ENCODE measurements at places on chromosomes 5 and 9.

- peak; percentile 25 for DNase-seq
These were observed 8.0 kb downstream of the NTNG2 start for GRCh38 chr9:132169672-132170392.

DNA sequence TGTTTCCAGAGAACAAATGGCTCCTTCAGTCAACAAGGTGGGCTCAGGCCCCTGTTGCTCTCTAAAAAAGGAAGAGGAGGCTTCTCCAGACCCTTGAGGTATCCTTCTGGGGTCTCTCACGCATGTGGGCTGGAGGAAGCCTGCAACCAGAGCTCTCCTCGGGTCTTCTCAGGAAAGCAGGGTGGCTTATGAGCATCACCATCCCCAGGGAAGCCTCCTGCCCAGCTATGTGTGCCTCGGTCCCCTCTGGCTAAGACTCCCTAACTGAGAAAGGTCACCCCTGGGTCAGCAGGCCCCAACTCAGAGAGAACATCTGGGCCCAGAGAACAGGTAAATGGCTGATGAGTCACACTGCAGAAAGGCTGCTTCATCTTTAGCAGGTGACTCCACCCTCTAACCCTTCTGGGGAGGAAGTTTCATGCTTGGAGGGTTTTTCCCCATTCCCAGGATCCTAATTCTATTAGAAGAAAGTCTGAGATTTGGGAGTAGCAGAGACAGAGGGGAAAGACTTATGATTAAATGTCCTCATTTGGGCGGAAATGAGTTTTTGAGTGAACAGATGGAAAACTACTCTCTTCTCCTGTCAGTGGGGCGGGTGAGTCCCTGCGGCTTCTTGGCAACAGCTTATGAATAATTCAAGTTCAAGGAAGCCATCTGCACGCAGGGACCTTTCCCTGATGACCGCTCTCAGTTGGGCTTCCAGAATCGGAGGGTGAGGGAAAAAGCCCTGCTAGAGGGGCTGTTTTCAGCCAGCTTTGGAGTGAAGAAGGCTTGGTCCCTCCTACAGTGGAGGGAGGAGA lies 41.9 kb downstream of the TGFBI start:
- no peak for DNase-seq

DNA sequence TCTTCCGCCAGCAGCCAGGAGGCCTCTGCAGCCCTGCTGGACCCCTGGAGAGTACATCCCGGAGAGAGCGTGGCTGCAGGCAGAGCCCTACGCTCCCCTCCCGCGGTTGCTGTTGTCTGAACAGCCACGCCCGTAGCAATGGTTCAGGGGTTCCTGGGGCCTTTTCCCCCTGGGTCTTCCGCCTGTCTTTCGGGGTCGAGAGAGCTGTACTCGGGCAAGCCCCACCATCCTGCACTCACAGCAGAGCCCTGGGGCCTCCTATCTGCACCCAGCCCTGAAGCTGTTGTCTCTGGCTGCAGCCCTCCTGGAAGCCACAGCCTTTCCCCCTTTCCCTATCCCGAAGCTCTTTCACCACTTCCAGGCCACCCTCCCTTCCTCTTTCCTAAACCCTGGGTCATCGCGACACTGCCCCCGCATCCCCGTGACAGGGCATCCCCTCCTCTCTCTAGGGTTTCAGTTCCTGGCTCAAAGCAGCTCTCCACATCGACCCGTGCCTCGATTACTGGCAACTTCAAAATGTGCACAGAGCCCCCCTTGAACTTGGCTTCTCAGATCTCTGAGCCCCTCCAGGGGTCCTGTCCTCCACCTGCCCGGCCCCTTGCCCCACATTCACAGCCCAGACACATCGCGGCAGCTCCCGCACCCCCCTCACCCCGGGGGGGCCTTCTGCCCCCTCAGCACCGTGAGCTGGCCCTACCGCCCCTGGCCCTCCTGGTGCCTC lies 43.9 kb upstream of the CEP72 start:
- no peak for DNase-seq

- no peak for DNase-seq
These were observed 72.2 kb upstream of the PTCH1 start for GRCh38 chr9:95588724-95589588.

DNA sequence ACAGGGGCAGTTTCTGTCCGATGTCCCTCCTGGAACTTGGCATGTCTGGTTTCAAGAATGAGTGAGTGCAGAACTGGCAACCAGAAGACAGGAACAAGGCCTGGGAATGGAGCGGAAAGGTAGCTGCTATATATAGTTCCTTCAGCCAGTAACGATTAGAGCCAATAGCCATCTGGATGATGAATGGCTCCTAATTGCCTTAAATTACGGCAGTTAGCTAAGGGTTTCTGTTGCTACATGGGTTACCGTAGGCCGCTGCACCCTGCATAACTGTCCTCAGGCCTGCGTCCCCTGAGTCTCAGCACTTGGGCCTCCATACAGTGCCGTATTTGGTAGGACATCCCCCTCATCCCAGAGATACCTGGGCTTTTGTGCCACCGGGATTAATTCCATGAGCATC lies 29.4 kb downstream of the WWC1 start:
- no peak for DNase-seq

- DNase-seq, result peak; percentile 42
These were observed 1.0 kb downstream of the SET start for GRCh38 chr9:128689820-128690683.

DNA sequence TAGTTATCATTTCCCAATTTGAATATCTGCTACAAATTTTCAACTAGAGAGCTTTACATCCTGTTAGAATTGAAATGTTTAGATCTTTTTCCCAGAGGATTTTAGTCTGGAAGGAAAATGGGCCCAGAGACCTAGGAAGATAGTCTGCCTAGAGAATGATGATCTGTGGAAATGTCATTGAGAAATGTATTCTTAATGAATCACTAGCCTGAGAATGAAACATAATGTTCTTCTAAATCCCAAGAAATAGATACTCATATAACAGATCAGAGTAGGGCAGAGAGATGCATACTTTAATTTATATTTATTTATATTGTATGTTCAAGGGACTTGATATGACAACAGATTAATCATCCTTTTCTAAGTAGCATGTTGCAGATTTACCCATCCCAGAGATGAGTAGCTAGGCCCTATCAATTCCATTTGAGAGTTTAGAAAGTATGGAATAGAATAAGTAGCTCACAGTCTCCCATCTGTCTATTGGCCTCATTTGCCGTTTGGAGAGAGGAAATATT lies 25.1 kb upstream of the SLC44A1 start:
- DNase-seq, result no peak

- no peak for DNase-seq
These were observed 28.3 kb upstream of the CRB2 start for GRCh38 chr9:123327697-123328100.

DNA sequence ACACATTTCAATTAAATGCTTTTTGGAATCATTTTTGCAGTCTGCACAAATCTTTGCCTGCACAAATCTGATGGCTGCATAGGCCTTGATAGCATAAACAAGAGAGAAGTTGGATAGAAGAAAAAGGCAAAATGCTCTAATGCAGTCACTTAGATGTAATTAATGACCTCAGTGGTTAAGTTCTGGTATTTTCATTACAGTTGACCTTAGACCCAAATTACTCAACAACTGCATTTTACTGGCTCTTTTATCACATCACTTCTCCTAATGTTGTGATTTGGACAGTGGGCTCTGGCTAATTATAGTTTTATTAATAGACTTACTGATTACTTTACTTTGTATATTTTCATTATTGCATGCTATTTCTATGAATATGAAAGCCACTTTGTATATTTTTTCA lies 34.3 kb downstream of the NTRK2 start:
- DNase-seq, result no peak

- no peak for DNase-seq
These were observed 64.6 kb downstream of the SH3TC2 start for GRCh38 chr5:148998174-148998797.

DNA sequence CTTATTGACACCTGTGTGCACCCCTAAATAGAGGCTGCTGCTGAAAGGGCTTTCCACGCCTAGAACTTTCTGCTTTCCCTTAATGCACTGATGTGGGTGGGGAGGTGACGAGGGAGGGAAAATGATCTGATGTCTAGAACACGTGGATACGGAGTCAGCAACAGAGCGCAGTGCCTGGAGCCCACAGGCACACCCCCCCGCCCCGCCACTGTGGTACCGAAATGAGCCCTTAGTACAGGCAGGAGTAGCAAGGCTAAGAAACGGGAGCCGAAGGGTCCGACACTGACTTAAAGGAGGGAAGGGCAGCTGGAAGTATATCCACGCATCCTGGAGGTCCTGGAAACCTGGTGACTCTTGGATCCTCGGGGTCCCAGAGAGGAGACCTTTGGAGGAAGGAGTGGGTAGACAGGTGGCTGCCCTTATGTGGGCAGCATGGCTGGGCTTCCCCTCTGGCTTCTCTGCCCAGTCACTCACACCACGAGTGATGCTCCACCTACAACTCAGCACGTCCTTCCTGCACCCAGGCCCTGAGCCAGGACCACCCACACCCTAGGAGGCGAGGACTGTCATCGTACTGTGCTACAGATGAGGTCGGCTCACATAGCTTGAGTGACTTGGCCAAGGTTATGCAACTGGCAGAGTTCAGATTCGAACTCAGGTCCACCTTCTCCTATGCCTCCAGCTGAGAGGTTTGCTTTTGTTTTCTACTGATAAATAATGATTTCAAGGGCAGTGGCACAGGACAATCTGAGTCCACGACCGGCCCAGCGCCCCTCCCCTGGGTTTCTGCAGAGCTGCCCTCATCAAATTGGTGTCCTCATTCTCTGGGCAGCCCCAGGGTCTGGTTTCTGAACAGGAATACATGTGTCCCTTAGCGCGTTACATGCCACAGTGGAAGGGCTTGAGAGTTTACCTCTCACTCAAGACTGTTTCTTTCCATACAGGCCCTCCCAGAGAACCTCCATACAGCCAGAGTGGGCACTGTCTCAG lies 4.7 kb upstream of the VAV2 start:
- no peak for DNase-seq

- no peak for DNase-seq
These were observed 11.7 kb downstream of the ZNF462 start for GRCh38 chr9:106874652-106875051.

DNA sequence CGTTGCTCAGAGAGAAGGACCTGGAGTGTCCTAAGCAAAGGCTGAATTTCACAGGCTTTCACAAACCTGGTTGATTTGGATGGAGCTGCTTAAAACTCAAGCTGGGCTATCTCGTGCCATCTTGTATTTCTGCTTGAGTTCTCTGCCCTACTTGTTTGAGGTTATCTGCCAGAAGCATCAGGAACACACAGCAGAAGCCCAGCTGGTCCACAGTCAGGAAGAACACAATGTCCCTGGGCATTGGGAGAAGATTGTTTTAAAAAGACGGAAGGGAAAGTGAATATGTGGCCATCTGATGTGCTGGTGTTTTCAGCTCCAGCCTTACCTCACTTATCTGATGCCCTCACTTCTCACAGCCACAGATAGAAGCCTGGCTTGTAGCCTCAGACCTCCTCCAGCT lies 32.9 kb upstream of the SLC36A1 start:
- no peak for DNase-seq

DNA sequence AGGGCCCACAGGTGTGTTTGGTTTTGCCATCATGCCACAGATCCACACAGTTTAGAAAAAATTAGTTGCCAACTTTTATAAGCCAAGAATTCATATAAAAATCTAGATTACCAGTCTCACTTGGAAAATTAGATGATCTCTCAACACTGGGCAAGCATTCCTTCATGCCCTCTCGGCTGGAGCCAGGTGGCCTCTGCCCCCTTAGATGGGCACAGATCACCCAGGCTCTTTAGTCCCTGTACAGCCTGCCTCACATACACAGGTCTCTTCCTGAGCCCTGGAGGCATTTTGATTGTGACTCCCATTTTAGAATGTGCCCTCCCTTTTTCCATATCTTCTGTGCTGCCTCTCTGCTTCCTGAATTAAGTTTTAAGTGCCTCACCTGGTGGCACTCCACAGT lies 20.0 kb downstream of the ACO1 start:
- DNase-seq, result no peak

GRCh38 chr9:91483835-91484234 lies 60.2 kb upstream of the NFIL3 start:
- DNase-seq, result no peak

DNA sequence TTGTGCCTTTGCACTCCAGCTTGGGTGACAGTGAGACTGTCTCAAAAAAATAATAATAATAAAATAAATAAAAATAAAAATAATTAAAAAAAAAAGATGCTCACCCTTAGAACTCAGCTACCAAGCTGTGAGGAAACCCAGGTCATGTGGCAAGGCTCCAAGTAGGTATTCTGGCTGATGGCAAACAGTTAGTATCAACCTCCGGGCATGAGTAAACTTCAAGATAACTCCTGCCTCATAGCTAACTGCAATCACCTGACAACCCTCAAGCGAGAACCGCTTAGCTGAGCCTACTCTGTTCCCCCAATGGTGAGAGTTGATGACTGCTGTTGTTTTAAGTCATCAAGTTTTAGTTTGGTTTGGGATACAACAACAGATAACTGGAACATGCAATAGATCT lies 6.1 kb upstream of the SLC44A1 start:
- no peak for DNase-seq

- DNase-seq, result no peak
These were observed 71.8 kb upstream of the TAF11L2 start for GRCh38 chr5:17426104-17426749.

- DNase-seq, result no peak
These were observed 18.8 kb downstream of the FTMT start for GRCh38 chr5:121870489-121870888.

DNA sequence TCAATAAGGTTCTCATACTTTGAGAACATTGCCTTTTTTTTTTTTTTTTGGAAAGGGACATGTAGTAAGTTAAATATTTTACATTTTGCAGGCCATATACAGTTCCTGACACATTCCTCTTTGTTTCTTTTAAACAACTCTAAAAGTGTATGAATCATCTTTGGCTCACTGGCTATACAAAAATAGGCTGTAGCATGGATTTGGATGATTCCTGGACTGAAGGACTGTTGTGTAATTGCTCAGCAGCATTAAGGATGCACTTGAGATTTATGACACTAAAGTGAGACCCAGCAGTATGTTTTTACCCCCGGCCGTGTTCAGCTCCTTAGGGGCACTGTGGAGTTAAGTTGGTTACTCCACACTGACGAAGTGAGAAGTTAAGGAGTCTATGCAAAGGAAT lies 41.3 kb downstream of the VPS13A start:
- DNase-seq, result no peak

DNA sequence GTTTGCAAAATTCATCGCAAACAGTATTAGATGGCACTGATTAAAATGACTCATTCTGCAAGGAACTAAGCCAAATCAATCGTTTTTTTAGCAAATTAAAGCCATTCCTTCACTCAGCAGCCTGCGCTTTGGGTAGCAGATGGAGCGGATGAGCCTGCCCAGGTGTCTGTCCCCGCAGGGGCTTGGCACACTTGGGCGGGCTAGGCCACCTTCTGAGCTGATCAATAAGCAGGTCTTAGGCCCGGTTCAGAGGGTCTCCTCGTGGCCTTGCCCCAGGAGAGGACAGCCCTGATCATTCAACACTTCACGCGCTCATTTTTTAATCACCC lies 78.0 kb upstream of the FCN1 start:
- DNase-seq, result no peak

- DNase-seq, result no peak
These were observed 46.4 kb downstream of the RBM27 start for GRCh38 chr5:146249801-146250200.

GRCh38 chr9:130473566-130473965 lies 28.8 kb downstream of the ASS1 start:
- DNase-seq, result no peak

- DNase-seq, result no peak
These were observed 108.1 kb upstream of the SPRY4 start for GRCh38 chr5:142432961-142433360.
